Memory B cell (primary cell): ENCODE measurements at places on chromosomes 13 and 19.

DNA sequence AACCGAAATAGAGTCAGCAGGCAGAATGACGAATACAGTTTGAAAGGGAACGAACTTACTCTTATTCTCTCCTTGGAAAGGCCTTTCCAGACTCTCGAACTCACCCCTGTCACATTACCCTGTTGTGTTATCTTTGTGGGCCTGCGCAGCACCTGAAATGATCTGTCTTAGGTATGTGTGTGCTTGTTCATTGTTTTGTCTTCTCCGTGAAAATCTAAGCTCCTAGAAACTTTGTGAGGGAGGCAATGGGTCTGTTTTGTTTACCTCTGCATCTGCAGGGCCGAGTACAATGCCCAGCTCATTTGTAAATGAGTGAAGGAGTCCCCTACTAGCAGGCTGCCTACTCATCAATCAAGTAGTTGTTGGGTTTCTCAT is 19.6 kb downstream of the HMGB1 start:
- peak overlapping the region; percentile 88 for H3K4me3 ChIP-seq
- peak overlapping the region; percentile 88 for H3K27ac ChIP-seq
- H3K4me1 ChIP-seq, result peaks cover 41% of the 10 kb centered on the region
- no peaks in the 10 kb centered on the region for H3K27me3 ChIP-seq

DNA sequence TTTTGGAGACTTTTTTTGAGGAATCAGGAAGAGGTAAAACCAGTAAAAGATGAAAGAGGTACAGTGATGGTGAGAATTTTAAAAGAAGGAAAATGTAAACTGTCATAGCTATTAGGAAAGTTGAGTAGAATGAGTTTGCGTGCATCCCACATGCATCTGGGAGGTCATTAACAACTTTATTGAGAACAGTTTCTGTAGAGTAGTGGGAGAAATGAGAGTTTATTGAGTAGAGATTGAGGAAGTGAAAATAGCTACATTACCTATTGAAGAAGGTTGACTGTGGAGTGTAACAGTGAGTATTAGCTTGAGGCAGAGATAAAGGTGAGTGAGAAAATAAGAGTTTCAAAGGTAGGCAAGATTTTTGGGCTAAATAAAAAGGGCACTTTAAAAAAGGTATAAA is 38.7 kb downstream of the BRCA2 start:
- no peak overlapping the region for H3K27ac ChIP-seq
- H3K36me3 ChIP-seq, result peaks cover 4% of the 10 kb centered on the region
- no peaks in the 10 kb centered on the region for H3K27me3 ChIP-seq
- no peaks in the 10 kb centered on the region for H3K4me1 ChIP-seq
- H3K4me3 ChIP-seq, result no peak overlapping the region
- DNase-seq, result no peak

DNA sequence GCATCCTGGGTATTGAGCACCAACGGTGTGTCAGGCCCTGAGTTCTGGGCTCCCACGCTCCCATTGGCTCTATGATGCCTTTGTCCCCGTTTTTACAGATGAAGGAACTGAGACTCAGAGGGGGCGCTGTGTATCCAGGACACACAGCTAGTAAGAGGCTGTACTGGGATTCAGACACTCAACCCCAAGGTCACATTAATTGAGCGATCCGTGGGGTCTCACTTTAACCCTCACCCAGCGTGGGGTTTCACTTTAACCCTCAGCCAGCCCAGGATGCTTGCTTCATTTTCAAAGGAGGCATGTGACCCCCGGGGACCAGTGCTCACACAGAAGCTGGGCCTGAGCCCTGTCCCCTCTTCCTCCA is 42.6 kb downstream of the CYP4F22 start:
- H3K36me3 ChIP-seq, result no peaks in the 10 kb centered on the region
- peak overlapping the region; percentile 74 for H3K4me3 ChIP-seq
- no peak for DNase-seq

DNA sequence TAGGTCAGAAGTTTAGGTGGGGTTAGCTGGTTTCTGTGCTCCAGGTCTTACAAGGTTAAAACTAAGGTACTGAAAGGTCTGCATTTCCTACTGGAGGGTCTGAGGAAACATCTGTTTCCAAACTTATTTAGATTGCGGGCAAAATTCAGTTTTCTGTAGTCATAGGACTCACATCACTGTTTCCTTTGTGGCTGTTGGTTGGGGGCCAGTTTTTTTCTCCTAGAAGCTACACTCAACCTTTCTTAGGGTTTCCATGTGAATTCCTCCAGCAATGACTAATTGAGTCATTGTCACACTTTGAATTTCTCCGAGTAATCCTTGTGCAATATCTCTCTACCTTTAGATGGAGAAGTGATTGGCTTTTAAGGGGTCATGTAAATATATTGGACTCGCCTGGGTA is 773.4 kb upstream of the SLITRK1 start:
- no peaks in the 10 kb centered on the region for H3K27me3 ChIP-seq
- H3K27ac ChIP-seq, result no peak overlapping the region
- DNase-seq, result no peak
- H3K36me3 ChIP-seq, result no peaks in the 10 kb centered on the region
- no peaks in the 10 kb centered on the region for H3K4me1 ChIP-seq
- no peak overlapping the region for H3K4me3 ChIP-seq

GRCh38 chr19:9931629-9932028 is 4.7 kb downstream of the OLFM2 start:
- H3K27ac ChIP-seq, result no peak overlapping the region
- no peak for DNase-seq
- peaks cover 14% of the 10 kb centered on the region for H3K4me1 ChIP-seq

DNA sequence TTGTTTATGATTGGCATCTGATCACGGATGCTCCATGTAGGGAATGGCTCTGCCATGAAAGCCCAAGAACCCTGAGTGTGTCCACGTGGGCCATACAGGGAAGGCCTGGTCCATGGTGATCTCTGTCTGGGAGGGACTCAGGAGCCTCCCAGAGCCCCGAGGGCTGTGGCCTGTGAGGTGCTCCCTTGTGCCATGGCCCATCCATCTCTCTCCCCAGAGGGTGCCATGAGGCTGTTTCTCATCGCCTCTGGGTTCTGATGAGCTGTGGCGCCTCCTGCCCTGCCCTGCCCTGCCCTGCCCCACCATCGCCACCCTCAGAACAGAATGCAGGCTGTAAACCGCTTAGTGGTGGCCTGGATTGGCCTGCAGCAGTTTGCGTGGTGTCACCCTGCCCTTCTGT is 83.1 kb downstream of the ATP11A start:
- H3K36me3 ChIP-seq, result peaks cover 2% of the 10 kb centered on the region
- H3K4me1 ChIP-seq, result peaks cover 14% of the 10 kb centered on the region
- H3K27ac ChIP-seq, result no peak overlapping the region
